ENCODE measurements at places on chromosomes 11 and 22. TPM values are rescaled to one million over a fixed set of nuclear protein-coding genes. Genes with fewer than 3 reads are reported as not detected.

DNA sequence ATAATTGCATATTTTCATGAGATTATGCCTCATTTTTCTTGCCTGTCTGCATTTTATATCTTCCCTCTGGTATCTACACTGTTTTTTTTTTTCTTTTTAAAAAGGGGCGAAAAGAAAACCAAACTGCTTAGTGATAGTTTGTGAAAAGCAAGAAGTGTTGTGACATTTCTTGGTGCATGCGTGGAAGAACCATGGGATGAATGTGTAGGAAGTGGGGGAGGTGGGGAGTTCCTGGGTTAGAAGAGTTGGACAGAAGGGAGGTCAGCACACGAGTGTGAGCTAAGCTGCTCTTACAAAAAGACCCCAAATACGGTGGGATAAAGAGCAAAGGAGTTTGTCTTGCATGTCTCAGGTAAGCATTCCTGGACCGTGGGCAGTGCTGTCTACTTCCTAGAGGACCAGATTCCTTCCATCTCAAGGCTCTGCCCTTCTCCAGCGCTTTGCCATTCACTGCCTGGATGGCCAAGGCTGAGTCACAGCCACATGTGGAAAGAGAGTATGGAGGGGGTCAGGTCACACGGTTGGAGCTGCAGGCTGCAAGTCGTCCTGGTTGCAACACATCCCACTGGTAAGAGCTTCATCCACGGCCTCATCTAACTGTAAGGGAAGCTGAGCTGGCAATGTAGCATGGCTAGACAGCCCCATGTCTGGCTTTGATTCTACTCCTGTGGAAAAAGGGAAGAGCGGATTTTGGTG is 300.6 kb downstream of the DDX10 start:
- DNase-seq: no peak

DNA sequence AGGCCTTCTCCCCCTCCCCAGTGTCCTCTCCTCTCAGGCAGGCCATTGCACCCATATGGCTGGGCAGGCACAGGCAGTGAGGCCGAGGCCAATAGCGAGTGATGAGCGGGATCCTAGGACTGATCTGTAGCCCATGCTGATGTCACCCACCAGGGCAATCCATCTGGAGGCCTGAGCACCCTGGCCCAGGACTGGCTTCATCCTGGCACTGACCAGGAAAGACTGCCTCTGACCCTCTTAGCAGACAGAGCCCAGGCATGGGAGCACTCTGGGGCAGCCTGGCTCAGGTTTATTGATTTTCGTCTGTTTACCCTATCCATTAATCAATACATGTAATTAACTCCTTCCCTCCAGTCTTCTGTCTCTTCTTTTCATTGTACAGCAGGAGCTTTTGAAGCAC is 5.1 kb upstream of the TIRAP start:
- DNase-seq: no peak

- no peak for DNase-seq
Measured at GRCh38 chr11:15446929-15447328, 332.2 kb downstream of the INSC start.

DNA sequence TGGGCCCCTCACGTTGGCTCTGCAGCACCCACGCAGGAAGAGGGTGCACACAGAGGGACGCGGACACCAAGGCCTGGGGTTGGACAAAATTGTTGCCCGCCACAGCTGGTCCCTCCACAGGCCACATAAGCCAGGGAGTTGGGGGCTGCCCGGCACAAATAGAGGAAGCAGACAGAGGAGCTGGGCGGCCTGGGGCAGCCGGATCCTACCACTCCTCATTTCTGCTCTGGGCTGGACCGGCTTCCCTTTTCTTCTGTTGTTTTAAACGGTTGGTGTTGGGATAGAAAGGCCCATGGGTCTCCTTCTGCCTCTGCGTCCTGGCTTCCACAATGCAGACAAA is 36.4 kb upstream of the LINC01488 start:
- DNase-seq: no peak

KCTD14 gene
- 1.1 TPM for polyA plus RNA-seq
